Activated naive CD4-positive, alpha-beta T cell treated with anti-CD3 and anti-CD28 coated beads, Interleukin-2, amount 50 U/mL, for 72 hours (primary cell): ENCODE measurements at places on chromosomes 3 and 15. TPM values are rescaled to one million over a fixed set of nuclear protein-coding genes. Genes with fewer than 3 reads are reported as not detected.

Gene LRRIQ4
- 0.21 TPM for total RNA-seq

Gene ATP10A
- total RNA-seq, result 44.6 TPM

Gene TLR9
- 0.86 TPM for total RNA-seq

Gene SHC4
- total RNA-seq, result 1.4 TPM

Gene C3orf70
- 0.06 TPM for total RNA-seq

- no peak for DNase-seq
These were observed 31.5 kb upstream of the FBXL22 start for GRCh38 chr15:63565536-63566186.

- DNase-seq, result no peak
These were observed 69.4 kb downstream of the MCF2L2 start for GRCh38 chr3:183359036-183359435.

DNA sequence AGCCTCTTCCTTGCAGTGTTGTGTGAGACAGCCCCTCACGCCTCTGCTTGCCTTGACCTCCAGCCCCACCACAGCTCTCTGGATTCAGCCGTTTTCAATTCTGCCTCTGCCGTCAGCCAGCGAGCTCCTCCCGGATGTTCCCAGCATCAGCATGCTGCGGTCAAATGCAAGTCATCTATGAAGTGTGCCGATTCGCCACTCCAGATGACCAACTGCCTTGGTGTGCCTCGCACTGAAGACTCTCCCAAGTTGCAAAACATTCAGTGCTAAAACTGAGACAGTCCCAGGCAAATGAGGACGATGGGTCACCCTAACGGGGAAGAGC, 30.6 kb upstream of the RASA2 start:
- DNase-seq, result no peak

DNA sequence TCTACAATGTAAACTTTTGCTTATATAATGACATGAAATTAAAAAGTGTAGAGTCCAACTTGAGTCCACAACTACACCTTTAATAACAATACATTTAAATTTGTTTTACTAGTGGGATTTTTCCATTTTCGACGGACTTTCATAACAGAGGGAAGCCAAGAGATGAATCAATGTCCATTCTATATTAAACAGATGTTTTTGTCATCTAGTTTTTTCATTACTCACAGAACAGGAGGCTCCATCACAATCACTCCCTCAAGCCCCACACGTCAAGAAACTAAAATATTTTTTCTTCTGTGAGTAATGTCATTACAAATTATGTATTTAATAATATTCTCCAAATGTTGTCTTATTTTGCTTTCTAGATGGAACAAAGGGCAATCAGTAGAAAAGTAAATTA, 932.9 kb downstream of the ROBO1 start:
- DNase-seq, result no peak

GRCh38 chr3:156143136-156143535, 22.8 kb downstream of the KCNAB1 start:
- no peak for DNase-seq

- no peak for DNase-seq
These were observed 220.7 kb upstream of the NR2F2 start for GRCh38 chr15:96109820-96110219.

DNA sequence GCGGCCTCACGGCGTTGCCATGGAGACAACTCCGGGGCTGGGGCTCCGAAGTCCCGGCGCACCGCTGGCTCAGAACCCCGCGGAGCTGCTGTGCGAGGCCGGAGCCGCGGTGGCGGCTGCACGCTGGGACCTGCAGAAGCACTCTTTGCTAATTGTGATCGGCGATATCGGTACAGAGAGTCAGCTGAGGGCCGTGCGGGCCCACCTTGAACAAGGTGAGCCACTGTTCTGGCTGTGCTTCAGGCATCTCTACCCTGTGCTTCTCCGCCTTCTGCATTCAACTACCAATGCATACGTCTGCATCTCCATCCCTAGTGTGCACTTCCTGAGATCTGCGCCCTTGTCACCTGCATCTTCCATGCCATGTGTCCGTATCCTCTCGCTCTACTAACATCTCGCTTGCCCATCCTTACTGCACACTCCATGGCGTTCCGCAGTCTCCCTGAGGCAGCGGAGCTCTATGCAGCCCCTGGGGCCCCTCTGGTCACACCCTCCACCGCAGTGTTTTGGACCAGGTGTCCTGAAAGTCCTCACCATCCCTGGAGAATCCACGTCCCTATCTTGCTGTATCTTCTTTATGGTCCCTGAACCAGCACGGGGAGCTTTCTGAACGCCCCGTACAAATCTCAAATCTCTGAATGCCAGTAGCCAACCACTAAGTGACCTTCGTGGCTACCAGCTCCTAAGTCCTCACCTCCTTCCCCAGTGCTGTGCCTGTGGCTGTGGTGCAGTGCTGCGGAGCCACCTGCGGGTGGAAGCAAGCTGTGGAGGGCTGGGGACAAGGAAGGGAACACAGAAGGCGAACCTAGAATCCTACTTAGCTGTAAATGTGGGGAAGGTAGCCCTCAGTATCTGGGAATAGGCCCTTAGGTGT, 6.2 kb upstream of the MAP1A start:
- no peak for DNase-seq

GRCh38 chr3:170144437-170144843, 37.1 kb downstream of the PHC3 start:
- no peak for DNase-seq

DNA sequence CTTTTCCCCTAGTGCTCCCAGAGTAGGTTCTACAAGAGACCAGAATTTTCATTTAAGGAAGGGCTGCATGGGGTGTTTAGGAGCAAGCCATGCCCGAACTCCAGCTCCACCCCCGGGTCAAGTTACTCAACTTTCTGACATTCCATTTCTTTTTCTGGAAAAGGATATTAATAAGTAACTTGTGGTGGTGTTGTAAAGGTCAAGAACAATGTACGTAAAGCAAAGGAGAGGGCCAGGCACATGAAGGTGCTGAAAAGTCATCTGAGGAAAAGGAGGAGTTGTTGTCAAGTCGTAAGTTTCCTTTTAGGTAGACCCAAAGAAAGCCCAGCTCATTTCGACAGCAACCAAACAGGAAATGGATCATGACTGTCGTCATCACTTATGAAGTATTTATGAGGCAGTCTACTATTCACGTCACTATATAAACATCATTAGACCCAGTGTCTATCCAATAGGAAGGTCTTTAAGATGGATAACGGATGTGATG, 319.6 kb upstream of the IL12A start:
- DNase-seq, result no peak

DNA sequence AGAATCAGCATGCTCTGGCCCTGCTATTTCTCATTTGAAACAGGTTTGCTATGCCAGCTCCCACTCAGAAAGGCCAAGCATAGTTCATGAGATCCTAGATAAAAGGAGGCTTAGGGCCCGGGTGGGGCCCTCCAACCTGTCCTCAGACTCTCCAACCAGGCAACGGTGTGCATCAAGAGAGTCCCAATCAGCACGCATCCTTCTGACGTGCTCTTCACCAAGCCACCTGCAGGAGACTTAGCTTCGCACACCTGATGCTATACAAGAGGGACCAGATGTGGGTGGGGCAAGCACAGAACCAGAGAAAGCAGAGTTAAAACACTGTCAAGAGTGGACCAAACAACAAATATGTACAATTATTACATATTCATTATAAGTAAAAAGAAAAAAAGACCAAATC, 17.3 kb downstream of the STIMATE start:
- DNase-seq, result no peak

DNA sequence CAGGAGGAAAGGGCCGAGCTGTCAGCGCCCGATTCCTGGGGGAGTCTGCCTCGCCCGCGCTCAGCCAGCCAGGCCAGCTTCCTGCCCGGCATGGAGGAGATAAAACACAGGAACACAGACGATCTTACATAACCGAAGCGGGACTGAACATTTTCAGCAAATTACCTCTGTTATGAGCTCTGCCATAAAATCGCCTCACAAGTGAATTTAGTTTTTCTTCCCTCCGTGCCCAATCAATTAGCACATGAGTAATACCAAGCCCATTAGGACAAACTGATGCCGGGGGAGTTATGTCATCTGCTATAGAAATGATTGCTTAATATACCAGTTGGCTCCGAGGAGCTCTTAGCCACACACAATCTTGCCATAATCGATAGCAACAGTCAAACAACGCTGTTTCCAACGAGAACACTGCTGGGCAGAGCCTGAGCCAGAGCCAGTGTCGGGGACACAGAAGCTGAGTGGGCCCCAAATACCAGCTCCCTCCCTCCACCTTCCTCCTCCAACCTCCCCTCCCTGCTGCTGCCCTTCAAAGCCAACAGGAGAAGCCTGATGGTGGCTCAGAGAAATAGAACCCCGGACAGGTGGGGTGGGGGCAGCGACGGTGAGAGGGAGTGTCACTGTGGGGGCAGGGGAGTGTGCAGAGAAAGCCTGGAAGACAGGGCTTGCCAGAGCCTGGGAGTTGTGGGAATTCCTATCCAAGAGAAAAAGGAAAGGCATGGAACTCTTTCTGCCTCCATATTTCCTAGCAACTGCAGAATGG, 279.4 kb upstream of the TLE3 start:
- no peak for DNase-seq
